ENCODE measurements at places on chromosomes 3 and 15. TPM values are rescaled to one million over a fixed set of nuclear protein-coding genes. Genes with fewer than 3 reads are reported as not detected.

CCR3 gene
- total RNA-seq, result not detected

DNA sequence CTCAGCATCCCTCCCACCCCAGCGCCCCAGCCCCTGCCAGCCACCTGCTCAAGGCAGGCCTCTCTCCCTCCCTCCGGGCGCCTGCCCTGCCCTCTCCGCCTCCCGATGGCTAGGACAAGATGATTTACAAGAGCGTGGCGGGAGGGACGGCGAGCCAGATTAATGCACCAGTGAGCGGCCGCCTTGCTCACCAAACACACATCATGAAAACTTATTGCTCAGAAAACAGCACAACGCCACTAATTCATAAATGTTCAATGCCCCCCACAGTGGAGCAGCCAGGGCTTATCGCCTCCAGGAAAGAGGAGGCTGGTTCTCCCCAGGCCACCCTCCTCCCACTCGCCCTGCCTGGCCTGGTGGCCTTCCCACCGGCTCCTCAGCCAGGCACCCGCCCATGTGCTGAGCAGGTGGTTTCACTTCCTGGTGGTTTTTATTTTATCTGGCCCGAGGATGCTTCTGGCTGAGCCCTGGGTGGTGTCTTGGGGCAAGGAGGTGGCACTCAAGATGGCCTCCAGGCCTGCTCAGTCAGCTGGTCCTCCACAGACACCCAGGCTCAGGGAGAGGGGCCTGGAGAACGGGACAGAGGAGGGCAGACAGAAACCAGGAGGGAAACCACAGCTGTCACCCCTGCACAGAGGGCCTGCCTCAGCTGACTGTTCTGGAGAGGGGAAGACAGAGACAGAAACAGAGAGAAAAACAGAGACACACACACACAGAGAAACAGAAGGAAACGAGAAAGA, 284.9 kb downstream of the UACA start:
- DNase-seq, result peak; percentile 75

DNA sequence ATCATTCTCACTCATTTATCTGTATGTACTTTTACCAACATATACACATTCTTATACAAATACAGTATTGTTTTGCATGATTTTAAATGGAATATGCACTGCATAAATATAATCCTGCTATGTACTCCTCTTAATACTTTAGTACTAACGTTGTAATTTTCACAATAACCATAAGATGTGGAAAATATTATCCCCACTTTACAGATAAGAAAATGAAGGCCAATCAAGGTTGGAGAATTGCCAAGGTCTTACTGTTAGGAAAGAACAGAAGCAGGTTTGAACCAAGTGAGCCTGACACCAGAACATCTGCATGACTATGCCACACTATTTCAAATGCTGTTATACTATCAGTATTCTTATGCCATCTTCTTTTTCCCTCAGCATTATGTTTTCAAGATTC, 32.9 kb downstream of the BCL2A1 start:
- DNase-seq, result no peak

DNA sequence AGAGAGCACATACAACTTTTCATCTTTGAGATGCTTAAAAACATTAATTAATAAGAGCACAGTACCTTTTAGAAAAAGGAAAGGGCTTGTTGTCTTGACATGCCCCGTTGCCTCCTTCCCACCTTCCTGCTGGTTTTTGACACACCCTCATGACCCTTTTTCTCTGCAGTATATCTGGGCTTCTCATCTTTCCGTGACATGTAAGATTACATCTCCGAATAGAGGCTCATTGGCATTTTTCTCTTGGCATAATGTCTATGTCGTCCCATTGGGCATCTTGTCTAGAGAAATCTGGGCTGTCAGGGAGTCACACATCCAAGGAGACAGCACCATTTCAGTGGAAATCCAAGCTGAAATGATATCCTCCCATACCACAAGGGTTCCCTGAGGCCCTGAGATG, 64.1 kb downstream of the LRTM1 start:
- DNase-seq, result no peak

TTLL13 gene
- total RNA-seq, result not detected

- no peak for DNase-seq
Measured at GRCh38 chr15:67854358-67854757, 14.5 kb upstream of the RNU6-1 start.

AMOTL2 gene
- total RNA-seq, result 118 TPM

- DNase-seq, result no peak
Measured at GRCh38 chr15:34610354-34610753, 26.9 kb upstream of the GOLGA8B start.

SLC24A5 gene
- not detected for total RNA-seq

DNA sequence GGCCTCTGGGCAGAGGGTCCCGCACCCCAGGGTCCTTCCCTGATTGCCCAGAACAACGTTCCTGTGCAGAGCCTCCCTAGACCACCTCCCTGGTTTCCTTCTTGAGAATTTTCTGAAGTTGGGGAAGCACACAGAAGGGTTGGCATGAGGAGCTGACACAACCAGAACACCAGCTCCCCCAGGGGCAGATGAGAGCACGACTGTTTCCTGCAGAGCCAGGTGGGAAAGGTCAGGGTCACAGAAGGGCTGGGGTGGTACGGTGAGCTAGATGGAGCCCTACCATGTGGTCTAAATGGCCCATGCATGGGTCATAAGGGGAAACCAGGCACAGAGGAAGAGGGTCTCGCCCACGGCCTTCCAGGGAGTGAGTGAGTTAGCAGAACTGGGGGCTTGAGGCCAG, 10.4 kb downstream of the PPCDC start:
- no peak for DNase-seq

C3orf49 gene
- not detected for total RNA-seq

KNG1 gene
- not detected for total RNA-seq

- DNase-seq, result no peak
Measured at GRCh38 chr3:31448882-31449243, 83.9 kb upstream of the STT3B start.

ADGRG7 gene
- not detected for total RNA-seq

GRCh38 chr15:97733373-97733772, 227.1 kb upstream of the ARRDC4 start:
- no peak for DNase-seq

DNA sequence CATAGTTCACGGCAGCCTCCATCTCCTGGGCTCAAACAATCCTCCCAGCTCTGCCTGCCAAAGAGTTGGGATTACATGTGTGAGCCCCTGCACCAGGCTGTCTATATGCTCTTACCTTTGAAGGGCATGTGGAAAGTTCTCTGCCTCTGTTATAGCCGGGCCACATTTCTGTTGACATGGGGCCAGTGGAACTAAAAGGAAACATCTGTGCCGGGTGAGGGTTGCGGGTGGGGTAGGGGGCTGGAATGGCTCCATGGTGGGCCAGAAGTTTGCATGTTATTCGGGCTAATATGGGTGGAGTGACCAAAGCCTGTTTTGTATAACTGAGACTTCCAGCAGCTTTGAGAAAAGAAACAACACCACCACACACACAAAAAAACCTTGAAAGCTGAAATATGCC, 8.3 kb upstream of the CLEC3B start:
- no peak for DNase-seq

All from aorta (tissue), 5 donors.